ENCODE measurements at places on chromosomes 1 and 21.

GRCh38 chr1:40300651-40301050 is 16.4 kb downstream of the COL9A2 start:
- DNase-seq: no peak

DNA sequence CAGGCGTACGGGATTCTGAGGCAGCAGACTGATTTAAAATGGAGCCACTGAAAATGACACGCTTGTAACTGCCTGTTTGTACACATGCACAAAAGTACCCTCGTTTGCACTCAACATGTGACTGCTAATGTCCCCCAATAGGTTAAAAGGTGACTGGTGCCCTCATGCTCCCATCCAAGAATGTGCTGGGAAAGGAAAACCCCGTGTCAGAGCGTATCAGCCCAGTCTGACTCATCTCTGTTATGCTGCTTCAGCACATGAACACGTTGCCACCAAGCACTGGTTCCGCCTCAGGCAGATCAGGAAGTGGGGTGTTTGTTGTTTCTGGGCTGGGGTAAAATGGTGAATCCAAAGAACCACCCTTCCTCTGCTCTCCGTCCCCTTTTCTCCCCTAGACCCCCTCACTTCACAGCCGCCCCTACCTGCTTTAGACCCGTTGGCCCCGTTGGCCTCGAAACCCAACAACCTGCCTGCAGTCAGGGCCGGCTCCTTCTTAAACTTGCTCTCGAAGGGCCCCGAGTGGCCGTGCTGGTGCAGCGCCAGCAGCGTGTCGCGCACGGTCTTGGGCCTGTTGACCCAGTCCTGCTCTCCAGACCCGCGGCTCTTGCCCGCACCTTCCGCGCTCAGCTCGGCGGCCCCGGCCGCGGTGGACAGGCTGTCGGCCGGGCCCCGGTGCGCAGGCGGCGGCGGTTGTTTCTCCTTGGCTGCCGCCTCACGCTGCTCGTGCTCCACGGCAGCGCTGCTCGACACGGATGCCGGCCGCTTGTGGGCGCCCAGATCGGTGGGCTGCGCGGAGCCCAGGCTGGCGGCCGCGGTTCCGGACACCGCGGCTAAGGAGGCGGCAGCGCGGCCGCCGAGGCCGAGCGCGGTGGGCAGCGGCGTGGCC is 1.7 kb downstream of the IRF2BP2 start:
- peak; percentile 79 for DNase-seq

DNA sequence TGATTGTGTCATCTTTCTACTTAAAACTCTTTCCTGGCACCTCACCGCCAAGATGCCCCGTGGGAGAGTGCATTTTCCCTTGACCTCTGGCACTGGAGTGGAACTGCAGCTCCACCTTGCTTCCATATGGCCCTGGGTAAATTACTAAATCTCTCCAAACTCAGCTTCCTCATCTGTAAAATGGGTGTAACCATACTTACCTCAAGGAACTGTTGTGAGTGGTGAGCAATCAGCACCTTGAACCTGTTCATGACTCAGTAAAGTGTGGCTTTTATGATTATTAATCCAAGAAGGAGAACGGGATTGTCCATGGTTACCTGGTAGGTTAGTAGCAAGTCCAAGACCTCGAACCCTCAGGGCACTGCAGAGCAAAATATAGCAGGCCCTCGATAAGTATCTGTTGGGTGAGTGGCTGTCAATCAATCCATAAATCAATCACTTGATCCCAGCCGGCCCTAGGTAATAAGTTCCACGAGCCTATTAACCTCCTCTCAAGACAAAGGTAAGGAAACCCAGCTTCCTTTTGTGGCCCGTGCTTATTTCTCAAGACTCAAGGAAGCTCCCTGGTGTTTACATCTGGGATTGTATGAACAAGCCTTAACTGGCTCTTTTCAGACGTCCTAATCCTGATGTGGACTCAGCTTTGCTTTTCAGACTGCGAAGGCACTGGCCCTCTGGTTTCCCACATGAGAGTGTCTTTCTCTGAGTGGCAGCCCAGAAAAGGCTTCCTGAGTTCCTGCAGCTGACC is 114.0 kb upstream of the GJB5 start:
- no peak for DNase-seq

DNA sequence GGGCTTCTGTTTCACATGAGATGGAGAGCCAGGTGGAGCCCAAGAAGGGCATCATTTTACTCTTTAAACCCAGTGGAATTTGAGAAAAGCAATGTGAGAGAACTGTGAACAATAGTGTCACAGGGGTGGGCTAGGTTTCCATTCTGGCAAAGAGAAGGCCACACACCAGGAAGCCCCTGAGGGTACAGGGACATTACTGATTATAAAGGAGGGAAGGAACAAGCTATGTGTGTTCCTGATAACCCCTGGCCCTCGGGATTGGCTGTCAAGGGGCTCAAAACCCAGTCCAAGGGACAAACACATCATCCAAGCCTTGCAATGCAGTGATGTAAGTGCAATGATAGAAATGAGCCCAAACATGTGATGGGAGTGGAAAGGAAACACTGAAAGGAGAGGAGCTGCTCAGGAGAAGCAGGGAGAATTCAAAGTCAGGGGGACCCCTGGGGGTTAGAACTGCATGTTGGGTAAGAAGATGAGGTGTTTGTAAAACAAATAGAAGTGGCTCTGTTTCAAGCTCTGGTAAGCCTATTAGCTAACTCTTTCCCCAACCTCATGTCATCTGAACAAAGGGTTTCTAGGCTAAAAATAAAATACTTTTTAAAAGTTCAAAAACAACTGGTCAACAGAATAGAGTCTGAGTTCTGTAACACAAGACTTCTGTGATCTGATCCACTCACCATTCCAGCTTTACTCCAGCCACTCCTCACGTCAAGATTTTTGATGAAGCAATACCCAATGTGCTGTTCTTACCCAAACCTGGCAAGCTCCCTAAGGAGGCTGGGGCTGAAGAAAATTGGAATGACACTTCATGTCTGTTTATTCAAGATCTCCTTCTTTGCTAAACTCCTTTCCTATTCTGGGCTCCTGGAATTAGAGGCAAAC is 51.1 kb upstream of the IL12RB2 start:
- no peak for DNase-seq

DNA sequence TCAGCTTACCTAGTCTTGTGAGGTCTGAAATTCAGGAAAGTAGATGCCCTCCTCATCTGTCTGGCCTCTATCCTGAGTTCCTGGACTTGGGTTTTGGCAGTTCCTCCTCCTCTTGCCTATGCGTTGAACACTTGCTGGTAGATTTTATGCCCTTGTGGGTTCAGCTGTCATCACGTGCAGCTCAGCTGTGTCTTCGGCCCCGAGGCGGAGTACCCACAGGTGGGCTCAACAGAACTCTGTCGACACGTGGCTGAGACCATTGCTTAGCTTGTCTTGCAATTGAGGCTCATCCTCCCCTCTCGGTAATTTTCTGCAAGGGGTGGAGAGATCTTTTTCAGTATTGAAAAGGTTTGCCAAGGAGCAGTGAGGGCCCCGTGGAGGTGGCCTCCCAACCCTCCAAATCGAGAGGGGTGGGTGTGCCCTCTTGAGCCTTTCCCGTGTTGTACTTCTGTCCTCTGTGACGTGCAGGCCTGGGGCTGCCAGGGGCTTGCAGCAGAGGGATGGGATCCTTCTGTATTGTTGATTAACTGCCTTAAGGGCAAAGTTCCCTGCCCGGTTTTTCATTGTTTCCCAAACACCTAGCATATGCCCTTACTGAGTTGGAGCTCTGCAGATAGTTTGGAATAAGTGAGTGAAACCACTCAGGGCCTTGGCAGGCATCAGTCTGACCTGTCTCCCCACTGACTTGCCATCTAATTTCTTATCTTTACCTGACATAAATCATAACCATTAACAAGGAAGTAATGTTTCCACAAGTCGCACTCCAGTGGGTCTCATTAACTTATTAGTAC is 2.9 kb downstream of the CENPS start:
- DNase-seq: no peak

- peak; percentile 51 for DNase-seq
Measured at GRCh38 chr1:160219062-160219929, 14.1 kb downstream of the PEA15 start.

Measured in astrocyte of the cerebellum (primary cell).